CD4-positive, alpha-beta T cell treated with Interleukin-15 for 1 hour (primary cell): ENCODE measurements at places on chromosomes 7 and 10.

DNA sequence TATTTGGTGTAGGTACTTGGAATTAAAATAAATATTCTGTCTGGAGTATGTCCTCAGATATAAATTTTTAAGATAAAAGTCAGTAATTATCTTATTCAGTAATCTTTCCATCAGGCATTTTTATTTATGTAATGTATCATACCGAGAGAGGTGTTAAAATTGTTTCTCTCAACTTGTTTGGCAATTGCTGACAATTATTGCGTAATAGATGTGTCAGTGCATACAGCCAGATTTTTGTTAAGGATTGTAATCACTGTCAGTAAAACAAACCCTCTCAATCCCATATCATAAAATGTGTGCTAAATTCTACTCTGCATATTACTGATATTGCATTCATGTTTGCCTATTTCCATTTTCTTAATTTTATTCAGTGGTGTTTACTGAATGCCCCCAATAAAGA is 69.2 kb downstream of the CNTNAP2 start:
- DNase-seq = no peak

DNA sequence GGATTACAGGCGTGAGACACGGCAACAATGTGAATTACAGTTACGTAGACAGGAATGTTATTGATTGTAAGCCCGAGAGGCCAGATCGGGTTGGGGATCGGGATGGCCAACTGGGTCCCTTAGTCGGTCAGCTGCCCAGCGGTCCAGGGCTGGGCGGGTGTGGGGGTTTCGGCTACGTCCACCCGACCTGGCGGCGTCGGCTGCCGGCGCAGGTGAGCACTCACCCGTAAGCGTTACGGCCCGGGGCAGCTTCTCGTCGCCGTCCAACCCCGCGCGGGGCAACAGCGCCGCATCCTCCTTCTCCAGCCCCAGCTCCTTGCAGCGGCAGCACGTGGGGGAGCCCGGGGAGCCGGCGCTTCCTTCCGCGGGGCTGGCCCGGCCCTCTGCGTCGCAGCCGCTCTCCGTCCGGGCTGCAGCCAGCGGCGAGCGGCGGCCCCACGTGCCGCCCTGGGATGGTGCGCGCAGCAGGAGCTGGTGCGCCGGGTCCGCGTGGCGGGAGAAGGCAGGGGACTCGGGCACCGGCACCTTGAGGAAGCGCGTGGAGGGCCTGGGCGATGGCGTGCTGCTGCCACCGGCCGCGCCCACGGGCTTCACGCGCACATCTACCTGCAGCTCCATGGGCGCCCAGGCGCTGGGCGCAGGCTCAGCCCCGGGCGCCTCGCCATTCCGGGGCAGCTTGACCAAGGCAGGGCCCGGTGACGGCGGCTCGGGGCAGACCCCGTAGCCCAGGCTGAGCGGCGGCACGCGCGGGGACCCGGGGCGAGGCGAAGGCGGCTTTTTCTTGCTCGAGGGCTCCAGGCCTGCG is 609 bp downstream of the KLRG2 start:
- no peak for DNase-seq

GRCh38 chr10:124267231-124267885 is 151.4 kb downstream of the OAT start:
- DNase-seq = no peak

- peak; percentile 45 for DNase-seq
Observed at GRCh38 chr10:80530251-80530650, 7.5 kb upstream of the SH2D4B start.

DNA sequence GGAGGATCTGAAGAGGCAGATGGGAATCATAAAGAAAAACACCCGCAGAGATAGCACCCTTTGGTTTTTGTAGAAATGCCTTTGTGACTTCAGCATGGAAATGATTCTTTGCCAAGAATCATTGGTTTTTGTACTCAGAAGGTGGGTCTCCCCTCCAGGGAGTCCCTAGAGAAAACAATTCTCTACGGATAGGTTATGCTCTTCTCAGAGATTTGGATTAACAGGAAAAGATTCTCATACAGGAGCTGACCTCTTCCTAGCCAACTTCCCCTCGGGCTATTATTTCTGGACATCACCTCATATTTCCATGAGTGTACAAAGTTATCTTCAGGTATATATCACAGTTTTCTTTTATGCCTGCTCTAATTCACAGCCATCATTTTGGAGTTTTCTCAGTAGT is 274.2 kb upstream of the HABP2 start:
- DNase-seq = no peak

- peak; percentile 16 for DNase-seq
Observed at GRCh38 chr7:44286618-44287487, 38.5 kb downstream of the CAMK2B start.

DNA sequence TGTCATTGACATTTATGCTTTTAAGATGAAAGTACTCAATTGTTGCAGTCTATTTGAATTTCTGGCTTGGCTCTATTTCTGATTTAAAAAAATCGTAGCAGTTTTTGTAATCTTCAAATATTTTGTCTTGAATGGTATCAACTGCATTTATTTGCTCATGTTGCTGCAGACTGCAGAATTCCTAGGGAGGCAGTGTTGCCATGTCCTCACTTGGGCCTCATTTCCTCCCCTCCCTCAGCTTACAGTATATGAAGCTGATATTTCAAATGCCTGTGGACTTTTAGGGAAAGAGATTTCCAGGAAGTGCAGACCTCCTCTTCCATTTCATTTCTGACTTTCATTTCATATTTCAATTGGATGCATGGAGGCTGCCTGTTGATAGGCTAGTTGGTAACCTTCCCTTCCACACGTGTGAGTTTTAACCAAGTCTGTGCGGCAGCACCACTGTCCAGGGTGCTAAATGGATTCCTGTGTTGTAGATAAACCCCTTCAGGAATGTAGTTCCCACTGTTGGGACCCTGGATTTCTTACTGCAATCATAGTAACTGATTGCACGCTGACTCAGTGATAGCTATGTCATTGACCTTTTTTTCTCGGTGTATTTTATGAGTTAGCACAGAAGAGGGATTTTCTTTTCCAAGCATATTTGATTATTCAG is 17.5 kb downstream of the VPS50 start:
- no peak for DNase-seq

DNA sequence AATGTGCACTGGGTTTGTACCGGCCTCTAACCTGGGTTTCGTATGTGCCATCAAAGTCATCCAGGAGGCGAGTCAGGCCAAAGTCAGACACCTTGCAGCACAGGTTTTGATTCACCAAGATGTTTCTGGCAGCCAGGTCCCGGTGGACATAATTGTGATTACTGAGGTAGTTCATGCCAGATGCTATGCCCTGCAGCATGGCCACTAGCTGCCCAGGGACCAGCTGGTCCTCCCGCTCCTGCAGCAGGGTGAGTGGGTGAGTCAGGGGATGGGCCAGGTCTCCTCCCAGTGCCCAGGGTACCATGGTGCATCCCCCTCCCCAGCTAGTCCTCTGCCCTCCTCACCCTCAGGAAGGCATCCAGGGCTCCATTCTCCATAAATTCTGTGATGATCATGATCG is 13.6 kb downstream of the ZYX start:
- no peak for DNase-seq

GRCh38 chr7:135364206-135364605 is 130.6 kb downstream of the STRA8 start:
- no peak for DNase-seq

GRCh38 chr10:85946713-85947326 is 419.8 kb downstream of the GRID1 start:
- DNase-seq = no peak

- DNase-seq = no peak
Observed at GRCh38 chr10:102965311-102965851, 47.3 kb downstream of the CNNM2 start.

GRCh38 chr7:112350585-112350984 is 99.7 kb upstream of the IFRD1 start:
- DNase-seq = no peak

DNA sequence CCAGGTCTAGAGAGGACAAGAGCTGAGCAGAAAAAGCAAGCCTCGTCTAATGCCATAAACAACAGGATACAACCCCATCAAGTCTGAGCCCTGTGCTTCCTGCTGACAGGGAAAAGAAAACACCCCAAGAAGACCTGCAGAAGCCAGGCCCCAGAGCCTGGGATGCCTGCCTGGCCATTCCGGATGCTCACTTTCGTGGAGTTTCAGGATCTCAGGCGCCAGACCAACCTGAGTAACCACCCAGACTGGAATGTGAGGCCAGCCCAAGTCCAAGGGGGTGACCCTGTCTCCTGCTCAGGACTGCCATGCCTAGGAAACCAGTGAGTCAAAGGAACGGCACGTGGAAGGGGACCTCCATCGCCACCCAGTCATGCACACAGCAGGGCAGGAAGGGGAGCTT is 74.3 kb downstream of the PLXNA4 start:
- DNase-seq = no peak

- no peak for DNase-seq
Observed at GRCh38 chr10:103278862-103279298, 1.9 kb downstream of the INA start.

GRCh38 chr10:28151636-28152035 is 151.2 kb downstream of the MPP7 start:
- no peak for DNase-seq

DNA sequence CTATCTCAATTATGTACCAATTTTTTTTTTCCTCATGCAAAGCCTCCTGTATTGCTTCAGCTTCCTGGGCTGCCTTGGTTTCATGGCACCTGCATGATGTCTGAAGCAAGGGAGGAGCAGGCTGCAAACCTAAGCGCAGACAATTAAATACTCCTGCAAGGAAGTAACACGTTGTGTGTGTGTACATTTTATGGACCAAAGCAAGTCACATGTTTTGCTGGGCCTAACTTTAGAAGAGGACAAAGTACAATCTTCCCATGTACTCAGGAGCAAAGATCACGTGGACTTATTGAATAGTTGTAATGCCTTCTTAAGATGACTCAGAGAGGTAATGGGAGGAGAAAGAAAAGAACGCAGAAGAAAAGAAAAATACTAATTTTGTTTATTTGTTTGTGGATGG is 944.0 kb upstream of the C7orf33 start:
- no peak for DNase-seq

- DNase-seq = no peak
Observed at GRCh38 chr7:110548372-110548771, 542.6 kb upstream of the LRRN3 start.

DNA sequence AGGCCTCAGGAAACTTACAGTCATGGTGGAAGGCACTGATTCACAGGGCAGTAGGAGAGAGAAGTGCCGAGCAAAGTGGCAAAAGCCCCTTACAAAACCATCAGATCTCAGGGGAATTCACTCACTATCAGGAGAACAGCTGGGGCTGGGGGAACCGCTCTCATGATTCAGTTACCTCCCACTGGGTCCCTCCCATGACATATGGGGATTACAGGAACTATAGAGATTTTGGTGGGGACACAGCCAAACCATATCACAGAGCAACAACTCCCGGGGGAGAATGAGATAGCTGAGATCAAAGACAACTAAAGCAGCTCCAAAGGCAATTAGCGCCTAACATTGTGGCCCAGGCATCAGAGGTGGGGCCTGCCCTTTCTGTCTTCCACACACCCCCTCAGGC is 85.4 kb upstream of the VOPP1 start:
- no peak for DNase-seq

GRCh38 chr10:7561216-7561893 is 105.4 kb downstream of the ITIH5 start:
- no peak for DNase-seq

DNA sequence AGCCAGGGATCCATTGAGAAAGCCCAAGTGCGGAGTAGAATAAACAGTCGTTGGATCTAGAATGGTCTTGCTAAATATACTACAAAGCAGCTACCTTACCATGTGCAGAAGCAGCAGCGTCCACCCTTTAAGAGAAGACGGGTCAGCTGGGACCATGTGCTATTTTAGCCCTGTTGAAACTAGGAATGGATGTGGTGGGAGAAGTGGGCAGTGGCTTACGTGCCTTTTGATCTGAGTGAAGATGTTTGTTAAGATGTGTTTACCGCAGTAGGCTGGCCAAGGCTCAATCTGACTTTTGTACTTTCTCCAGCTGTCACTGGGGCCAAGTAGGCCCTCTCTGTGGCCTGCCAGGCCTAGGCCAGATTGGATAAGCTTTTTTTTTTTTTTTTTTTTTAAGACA is 9.2 kb downstream of the HABP2 start:
- DNase-seq = no peak

GRCh38 chr10:36488579-36488978 is 636.8 kb upstream of the ANKRD30A start:
- no peak for DNase-seq

DNA sequence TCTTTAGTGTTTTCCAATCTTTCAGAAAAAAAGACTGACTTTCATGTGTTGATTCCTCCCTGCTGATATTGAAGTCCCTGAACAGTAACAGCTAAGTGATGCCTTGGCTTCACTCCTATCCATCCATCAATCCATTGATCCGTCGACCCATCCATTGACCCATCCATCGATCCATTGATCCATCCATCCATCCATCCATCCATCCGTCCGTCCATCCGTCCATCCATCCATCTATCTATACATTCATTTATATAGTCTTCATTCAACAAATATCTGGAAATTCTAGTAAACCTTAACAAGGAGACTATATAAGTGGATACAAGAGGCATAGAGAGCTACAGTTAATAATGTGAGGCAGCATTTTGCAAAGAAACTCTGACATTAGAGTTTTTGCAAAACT is 21.6 kb upstream of the LAMB1 start:
- DNase-seq = no peak
